ENCODE measurements at places on chromosomes 7 and 10.

GRCh38 chr10:14945108-14945507 lies 8.8 kb downstream of the DCLRE1C start:
- DNase-seq = no peak

- no peak for DNase-seq
Measured at GRCh38 chr7:136956671-136957070, 88.2 kb downstream of the CHRM2 start.

- DNase-seq = no peak
Measured at GRCh38 chr7:134533288-134533771, 6.0 kb downstream of the AKR1B10 start.

- DNase-seq = no peak
Measured at GRCh38 chr10:13820119-13820963, 233.6 kb downstream of the PRPF18 start.

DNA sequence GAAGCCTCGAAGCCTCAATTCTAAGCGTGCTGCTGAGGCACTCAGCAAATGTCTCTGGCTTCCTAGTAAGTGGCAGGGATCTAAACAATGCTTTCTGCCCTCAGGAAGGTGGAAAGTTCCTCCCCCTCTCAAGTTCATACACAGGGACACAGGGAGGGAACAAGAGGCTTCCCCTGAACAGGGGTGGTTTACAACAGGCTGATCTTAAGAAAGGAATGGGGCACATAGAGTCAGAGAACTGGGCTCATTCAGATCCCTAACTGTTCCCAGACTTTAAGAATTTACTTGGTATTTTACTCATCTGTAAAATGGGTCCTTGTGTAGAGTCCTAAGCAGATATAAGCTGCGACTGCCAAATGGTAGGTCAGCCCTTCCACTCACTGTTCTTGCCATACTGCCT lies 2.5 kb downstream of the TNS3 start:
- no peak for DNase-seq

- DNase-seq = no peak
Measured at GRCh38 chr10:119323085-119324016, 116.0 kb downstream of the GRK5 start.

- no peak for DNase-seq
Measured at GRCh38 chr7:41544241-41544640, 158.6 kb downstream of the INHBA start.

DNA sequence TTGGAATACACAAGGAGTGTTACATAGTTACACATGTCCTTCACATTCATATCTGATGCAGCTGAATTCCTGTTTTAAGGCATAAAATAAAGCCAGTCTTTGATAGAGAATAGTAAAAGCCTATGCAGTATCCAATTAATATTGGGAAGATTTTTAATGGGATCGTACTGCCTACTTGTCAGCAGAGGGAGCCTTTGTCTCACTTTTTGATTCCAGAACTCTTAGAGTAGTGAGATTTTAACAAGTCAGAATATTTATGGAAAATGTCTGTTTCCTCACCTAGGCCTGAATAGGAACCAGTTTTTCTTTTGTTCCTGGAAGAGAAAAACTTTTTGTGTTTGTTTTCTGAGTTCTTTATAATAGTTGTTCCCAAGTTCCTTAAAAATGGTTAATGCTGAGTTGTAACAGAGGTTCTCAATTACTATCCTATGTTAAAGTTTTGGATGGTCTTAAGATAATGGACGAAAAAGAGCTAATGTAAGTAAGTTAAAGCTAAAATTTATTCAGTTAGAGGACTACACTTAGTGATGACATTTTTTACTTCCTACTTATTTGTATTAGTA lies 114.0 kb downstream of the BBS9 start:
- DNase-seq = peak; percentile 3

DNA sequence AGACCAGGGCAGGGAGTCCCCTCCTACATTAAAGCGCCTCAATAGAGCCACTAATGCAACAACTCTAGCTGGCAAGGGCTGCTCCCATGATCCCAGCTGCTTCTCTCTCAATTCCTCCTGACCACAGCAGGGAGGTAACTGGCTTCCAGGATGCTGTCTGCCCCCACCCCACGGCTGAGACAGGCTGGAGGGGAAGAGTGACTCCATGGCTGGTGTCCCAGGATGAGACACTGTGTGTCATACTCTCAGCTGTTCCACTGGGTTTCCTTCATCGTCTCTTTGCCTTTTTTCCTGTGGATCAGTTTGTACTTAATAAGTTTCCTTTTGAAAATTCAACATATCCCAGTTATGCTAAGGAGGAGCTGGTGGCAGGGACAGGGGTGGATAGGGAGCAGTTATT lies 27.7 kb upstream of the MYH16 start:
- no peak for DNase-seq

DNA sequence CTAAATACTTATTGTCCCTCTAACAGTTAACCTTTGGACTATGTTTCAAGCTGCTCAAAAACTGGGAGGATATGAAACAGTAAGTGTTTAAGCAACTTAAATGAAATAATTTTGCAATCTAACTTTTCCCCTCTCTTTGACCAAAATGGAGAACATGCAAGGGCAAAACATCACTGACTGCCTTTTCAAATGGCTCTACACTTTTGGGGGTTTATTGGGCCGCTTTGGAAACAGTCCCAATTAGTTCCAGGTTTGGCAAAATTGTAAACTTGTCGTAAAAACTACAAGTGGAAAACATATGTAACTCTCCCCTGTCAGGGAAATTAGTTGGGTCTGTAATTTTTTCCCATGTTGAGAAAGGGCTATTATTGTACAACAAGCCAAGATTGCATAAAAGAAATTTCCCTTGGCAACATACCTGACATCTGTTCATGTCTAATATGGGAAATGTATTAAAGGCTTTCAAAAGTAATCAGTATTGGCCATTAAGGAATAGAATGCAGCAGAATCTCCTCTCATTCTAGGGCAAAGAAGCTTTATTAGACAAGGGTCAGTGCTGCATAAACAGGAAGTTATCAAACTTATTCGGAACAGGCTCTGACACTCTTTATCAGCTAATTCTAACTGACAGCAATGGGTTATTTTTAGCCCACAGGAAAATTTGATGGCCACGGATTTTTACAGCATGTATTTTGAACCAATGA lies 157.9 kb downstream of the ARID5B start:
- no peak for DNase-seq

DNA sequence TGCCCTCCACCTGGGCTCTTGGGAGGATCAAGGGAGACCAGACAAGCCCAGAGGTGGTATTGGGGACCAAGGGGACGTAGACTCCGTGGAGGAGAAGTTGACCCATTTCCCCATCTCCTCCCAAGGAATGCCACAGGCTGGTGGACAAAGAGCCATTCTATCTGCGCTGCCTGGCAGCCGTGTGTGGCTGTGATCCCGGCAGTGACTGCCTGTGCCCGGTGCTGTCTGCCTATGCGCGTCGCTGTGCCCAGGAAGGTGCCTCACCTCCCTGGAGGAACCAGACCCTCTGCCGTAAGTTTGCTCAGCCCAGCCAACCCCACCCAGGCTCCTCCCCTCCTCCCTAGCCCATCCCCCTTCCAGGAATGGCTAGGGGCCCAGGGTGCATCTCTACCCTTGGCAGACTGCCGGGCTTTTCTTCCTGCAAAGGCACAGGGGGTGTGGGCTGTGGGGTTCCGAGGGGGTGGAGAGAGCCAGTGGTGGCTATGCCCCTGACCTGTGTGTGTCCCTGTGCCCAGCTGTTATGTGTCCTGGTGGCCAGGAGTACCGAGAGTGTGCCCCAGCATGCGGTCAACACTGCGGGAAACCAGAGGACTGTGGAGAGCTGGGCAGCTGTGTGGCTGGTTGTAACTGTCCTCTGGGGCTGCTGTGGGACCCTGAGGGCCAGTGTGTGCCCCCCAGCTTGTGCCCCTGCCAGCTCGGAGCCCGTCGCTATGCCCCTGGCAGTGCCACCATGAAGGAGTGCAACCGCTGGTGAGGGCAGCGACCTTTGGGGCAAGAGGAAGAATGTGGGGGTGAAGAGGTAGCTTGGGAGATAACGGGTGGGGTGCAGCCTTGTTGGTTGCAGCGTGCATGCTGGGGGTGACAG lies 10.2 kb upstream of the ZNF467 start:
- no peak for DNase-seq

DNA sequence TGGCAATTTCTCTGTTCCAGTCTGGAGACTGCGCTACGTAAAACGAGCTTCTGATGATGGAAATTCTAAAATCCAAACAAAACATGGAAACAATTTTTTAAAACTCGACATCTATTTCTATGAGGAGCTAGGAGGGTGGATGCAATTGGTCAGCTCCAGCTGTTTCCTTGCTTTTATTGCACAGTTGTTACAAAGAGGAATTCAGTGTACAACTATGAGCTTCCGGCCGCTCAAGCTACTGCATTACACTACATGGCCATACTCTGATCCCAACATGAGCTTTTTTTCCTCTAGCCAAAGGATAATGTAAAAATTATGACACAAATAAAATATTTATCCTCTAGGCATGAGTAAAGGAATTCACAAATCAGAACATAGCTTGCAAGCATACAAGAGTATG lies 403.1 kb upstream of the C7orf33 start:
- no peak for DNase-seq

DNA sequence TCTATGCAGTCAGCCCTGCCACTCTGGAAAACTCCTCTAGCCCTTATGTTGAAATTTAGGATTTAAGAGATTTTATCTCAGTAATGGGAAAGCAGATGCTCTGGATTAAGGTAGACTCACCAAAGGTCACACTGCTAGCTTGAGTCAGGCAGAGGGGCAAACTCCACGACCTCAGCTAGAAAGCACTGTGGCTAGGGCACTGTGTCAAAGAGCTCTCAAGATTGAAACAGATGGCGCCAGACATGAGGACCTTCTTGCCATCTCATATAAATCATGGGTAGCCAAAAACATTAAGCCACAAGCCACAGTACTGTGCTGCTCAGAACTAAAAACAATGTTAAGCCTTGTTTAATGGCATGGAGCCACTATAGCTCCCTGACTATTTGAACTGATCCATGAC lies 188.7 kb downstream of the DNAJC1 start:
- DNase-seq = no peak

DNA sequence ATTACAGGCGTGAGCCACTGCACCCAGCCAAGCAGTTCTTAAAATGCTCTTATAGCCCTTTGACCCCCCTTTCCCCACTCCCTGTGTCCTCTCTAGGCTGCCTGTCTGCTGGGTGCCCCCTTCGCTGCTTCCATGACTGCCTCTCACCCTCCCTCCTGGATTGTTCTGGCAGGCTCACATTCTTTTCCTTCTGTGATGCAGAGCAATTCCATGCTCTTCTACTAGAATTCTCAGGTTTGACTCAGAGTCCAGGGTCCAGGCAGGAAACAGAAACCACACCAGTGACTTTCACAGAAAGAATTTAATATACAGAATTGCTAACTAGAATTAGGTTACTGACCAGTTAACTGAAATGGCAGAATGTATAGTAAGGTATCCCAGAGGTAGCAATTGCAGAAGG lies 244.8 kb downstream of the BAMBI start:
- no peak for DNase-seq

- DNase-seq = peak; percentile 16
Measured at GRCh38 chr7:106165337-106165736, 53.2 kb upstream of the SYPL1 start.

GRCh38 chr7:140404565-140405065 lies 757 bp downstream of the RAB19 start:
- DNase-seq = no peak

DNA sequence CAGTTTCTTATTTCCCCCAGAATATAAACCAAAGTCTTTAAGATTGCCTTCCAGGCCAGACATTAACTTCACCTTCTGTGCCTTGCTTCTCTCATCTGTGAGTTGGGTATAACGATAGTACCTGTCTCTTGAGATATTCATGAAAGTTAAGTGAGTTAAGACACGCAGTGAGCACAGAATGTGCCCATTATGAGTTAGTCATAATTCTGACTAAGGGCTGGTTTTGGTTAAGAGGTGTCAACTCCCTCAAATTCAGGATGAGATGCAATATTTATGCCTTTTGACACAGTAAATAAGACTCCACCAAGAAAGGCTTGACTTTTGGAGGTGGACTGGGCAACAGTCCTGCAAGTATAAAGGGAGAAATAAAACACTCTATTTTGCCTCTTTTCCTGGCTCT lies 528.7 kb upstream of the IGFBP3 start:
- DNase-seq = no peak

DNA sequence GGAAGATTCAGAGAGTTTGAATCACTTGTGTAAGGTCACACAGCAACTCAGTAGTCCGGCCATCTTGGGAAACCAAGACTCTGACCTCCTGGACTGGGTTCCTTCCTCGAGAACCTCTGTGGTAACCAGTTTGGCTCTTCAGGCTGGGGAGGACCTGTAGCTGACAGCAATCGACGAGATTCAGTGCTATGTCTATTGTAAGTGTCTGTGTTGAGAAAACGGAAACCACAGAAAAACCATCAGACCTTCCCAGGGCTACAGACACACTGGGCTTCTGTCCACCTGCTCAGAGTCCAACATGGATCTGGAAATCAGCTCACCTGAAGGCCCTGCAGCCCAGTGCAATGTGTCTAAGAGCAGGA lies 403.7 kb downstream of the RPS24 start:
- DNase-seq = no peak

GRCh38 chr10:88642963-88643362 lies 21.3 kb upstream of the LIPF start:
- no peak for DNase-seq

- no peak for DNase-seq
Measured at GRCh38 chr7:79317728-79318127, 135.7 kb downstream of the MAGI2 start.

DNA sequence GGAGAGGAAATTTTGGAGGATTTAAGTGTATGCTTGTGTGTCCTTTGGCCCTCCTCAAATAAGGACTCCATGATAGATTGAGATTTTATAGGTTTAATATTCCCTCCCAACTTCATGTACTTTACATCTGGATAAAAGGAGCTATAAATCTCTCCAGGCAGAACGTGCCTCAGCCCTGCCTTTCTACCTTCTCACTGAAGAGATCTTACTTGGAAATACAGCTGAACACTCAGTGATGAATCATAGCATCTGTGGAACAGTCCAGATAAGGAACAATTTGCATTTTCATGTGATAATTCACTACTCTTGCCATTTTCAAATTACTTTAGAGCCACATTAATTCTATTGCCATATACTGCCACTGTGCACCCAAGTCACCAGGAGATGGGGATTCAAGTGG lies 364.6 kb upstream of the PODXL start:
- DNase-seq = no peak

DNA sequence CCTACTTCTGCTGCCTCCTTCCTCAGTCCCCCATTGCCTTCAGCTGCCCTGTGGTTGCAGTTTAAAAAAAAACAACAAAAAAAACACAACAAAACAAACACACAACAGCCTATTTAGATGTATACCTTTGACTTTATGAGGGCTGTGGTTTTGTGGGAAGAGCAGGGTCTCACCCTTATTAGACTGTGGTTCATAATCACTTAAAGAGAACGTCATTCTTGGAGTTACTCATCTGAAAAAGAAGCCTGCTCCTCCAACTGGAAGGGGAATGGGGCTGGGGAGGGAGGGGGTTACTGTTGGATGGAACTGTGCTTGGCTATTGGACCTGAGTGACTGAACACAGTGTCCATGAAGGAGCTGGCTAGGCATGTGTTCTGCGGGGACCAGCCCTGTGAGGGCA lies 48.1 kb downstream of the SDK1 start:
- no peak for DNase-seq

GRCh38 chr7:21766218-21766617 lies 179.5 kb downstream of the CDCA7L start:
- no peak for DNase-seq

GRCh38 chr10:73953665-73954064 lies 42.7 kb downstream of the PLAU start:
- no peak for DNase-seq

GRCh38 chr7:44978511-44979366 lies at the start of gene MYO1G:
MYO1G (minus strand) TSS chr7:44979015; CDS start chr7:44978961, 54 bp downstream.
- peak; percentile 87 for DNase-seq

Measured in B cell (primary cell).